ENCODE measurements at places on chromosomes 5 and 9.

GRCh38 chr9:35517552-35518224 is 27.8 kb downstream of the RUSC2 start:
- DNase-seq, result no peak

DNA sequence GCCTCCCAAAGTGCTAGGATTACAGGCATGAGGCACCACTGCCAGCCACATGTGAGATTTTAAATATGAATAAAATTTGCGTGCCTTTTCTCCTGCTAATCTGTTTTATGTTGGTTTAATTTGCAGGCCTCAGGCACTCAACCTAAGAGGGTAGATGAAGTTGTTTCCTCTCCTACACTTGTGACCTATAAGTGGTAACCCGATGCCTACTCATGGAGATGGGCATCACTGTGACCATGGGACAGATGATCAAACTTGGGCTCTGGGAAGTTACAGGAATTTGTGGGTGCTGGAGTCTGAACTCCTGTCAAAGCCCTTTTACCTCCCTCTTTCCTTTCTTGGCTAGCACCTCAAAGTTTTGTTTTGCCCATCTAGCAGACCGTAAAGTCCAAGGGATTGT is 1.1 kb downstream of the SLC28A3 start:
- DNase-seq, result no peak

GRCh38 chr5:66830636-66831035 is 234.4 kb downstream of the MAST4 start:
- DNase-seq, result no peak

DNA sequence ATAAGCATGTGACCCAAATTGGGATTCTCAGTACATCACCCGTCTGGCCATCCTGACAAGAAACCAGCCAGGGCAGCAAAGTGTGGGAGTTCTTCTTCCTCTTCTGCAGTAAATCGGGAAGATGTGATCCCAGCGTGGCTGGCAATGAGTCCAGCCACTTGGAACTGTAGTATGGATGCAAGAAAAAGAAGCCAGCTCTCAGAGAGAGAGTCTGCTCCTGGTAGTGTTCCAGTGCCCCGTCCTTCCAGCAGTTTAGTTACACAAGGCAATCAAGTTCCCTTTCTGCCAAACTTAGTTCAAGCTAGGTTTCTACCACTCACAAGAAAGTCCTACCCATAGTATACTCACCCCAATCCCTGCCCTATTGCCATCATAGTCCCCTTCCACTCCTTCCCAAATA is 65.6 kb downstream of the CDK5RAP2 start:
- DNase-seq, result no peak

DNA sequence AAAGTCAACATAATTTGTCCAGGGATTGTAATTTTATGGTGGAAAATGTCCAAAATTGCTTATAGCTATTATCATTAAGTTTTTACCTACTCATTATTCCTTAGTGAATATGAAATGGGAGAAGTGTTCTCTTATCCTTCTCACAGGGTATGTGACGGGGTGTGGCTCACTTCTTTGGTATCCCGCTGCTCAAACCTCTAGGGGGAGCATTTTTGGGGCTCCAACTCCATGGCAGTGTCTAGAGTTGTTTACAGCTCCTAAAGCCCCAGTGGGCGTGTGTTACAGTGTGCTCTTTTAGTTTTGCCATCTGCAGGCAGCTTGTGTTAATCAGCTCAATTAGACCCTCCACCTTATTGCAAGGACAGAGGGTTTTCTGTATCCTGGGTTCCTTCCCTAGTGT is 89.4 kb downstream of the CDKN2A start:
- no peak for DNase-seq

DNA sequence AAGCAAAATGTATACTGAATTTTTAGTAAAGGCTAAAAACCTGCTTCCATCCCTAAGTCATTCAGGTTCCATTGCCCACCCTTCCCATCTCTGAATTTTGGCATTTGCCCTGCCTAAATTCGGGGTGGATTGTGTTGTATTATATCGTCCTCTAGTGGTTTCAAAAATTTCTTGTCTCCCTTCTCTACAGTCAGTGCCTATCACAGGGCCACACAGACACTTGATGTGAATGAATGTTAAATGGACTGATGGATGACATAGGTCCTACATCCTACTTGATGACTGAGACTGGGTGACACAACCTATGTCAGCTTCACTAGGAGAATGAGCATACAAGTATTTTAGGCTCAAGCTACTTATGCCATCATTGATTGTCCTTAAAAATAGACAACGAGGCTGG is 45.6 kb upstream of the SLC30A5 start:
- no peak for DNase-seq

- DNase-seq, result no peak
Observed at GRCh38 chr5:171666815-171667214, 118.8 kb upstream of the SMIM23 start.

DNA sequence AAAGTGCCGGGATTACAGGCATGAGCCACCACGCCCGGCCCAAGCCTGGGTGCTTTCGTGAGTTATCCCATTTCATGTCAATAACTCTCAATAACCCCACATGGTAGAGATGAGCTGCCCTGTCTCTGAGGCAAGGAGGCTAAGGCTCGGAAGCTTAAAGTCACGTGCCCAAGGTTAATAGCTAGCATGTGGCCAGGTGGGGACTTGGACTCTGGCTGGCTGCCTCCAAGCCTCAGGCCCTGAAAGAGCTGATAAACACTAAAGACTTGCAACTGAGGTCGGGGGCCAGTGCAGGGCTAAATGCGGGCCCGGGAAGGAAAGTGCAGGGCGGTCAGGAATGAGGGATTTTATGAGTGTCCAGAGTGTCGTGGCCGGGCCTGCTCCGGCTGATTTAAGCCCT is 30.9 kb upstream of the BARHL1 start:
- DNase-seq, result no peak

DNA sequence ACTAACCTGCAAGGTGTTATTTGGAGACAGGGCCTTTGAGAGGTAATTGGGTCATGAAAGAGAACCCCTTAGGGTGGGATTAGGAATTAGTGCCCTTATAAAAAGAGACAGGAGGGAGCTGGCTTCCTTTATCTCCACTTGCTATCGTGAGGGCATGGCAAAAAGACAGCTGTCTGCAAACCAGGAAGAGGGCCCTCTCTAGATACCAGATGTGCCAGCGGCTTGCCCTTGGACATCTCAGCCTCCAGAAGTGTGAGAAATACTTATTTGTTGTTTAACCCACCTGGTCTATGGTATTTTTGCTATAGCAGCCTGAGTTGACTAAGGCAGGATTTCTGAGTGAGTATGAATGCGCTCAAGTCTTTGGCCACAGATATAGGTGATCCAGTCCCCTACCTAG is 978 bp upstream of the RGS14 start:
- no peak for DNase-seq

GRCh38 chr5:18264126-18264882 is 630.0 kb downstream of the TAF11L14 start:
- no peak for DNase-seq

GRCh38 chr9:114035221-114035844 is 42.8 kb downstream of the AMBP start:
- no peak for DNase-seq

DNA sequence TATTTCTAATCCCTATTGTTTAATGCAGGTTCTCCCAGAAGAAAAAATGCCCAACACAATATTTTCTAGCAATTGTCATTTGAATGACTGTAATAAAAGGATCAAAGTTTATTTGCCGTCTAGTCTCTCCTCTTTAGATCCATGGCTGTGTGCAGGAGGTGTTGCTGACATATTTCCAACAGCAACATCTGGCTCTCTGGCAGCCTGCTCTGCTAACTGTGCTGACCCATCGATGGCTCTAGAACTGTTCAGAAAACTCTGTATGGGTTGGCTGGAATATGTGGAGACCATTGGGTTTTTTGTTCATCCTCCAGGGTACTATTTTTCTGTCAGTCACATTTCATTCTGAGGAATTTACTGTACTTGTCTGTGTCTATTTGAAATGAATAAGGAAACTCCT is 202.0 kb upstream of the SLC27A6 start:
- DNase-seq, result no peak

GRCh38 chr9:125885405-125886034 is 138.3 kb downstream of the PBX3 start:
- no peak for DNase-seq

DNA sequence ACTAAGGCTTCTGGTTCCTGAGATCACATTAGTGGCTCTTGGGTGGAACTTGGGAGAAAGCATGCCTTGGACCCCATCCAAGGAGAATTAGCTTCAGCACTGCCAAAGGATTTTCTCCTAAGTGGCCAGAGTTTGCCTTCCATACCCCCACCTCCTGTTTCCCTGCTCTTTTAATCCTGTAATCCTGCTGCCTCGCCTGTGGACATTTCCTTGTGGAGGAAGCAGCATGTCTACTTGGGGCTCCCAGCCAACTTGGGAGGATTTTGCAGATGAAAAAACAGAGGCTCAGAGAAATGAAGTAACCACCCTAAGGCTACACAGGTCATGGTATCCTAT is 1.6 kb downstream of the ARSI start:
- DNase-seq, result no peak

- no peak for DNase-seq
Observed at GRCh38 chr5:115166744-115167393, 2.8 kb downstream of the TRIM36 start.

GRCh38 chr9:26811106-26811505 is 81.5 kb downstream of the CAAP1 start:
- DNase-seq, result no peak

GRCh38 chr5:24367216-24367615 is 277.6 kb downstream of the CDH10 start:
- no peak for DNase-seq

GRCh38 chr5:98771382-98772109 is 1.9 kb upstream of the RGMB start:
- DNase-seq, result peak; percentile 50

DNA sequence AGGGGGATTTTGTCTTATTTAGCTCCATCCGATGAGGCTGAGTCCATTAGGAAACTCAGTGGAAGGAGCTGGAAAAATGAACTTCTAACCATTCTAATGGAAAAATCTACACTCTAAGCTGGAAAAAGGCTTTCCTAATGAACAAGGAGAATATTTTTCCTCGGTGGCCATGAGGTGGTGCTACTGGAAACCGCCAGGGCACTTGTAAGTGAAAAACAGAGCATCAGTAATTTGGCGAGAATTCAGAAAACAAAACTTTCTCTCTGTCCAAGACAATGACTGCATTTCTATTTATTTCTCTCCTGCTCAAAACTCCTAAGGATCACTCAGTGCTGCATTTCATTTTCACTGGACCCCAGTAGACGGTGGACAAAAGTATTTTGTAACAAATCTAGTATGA is 237.6 kb downstream of the TENT4A start:
- no peak for DNase-seq

GRCh38 chr9:69905286-69905685 is 84.7 kb downstream of the CFAP95 start:
- DNase-seq, result no peak

- DNase-seq, result no peak
Observed at GRCh38 chr5:119074419-119074818, 3.5 kb downstream of the DMXL1 start.

DNA sequence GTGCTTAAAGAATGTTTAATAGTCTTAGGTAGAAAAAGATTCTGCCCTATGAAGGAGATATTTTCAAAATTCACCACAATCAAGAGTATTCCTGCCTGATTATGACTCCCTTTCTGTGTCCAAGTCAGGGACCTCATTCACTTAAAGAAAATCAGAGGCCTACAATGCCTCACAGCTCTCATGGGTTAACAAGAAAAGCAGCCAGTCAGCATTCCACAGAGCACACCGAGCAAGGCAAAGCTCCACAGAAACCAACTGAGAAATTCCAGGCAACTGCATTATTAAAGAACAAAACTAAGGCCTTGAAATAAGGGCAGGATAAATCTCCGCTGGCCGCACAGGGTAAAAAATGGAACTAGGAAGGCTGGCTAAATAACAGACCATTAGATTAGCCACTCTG is 161.1 kb downstream of the TARS1 start:
- DNase-seq, result no peak

DNA sequence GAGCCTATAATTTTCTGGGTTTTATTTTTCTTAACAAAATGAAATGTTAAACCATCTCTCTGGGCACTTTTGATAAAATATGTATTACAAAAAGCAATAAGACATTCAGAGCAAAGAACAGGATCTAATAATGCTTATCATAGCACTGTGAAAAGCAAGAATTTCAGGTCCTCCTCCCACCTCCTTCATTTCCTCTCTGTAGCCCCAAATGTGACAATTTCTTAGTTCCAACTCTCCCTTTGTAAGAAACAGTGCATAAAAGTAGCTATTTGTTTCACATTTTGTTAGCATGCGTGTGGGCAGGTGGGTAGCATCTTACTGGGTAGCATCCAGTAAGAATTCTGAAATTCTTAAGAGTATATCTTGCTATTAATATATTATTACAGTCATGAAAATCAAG is 130.9 kb upstream of the RASA1 start:
- no peak for DNase-seq

DNA sequence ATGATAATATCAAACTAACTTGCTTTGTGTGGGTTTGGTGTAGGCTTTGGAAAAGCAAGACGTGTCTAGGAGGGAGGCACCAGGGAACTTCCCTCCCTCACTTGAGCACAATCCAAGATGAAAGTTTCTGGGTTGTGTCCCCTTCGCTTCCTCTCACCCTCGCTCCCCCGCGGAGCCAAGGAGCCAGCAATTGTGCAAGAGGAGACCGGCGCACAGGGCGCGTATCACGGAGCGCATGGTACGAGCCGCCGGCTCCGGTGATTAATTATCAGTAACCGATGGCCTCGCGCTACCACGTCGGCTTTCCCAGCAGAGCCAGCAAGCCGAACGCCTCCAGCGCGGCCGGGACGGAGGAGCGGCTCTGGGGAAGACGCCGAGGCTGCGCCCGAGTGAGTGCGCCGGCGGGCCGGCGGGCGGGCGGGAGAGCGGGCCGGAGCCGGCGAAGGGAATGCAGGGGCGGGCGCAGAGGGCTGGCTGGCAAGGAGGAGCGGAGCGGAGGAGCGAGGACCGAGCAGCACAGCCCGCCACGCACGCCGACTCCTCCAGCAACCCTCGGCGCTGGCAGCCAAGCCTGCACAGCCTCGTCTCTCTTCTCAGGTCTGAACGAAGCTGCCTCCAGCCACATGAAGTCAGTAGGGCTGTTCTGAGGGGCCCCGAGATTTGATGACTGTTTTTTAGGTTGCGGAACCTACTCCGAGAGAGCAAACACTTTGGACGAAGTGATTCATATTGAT is 143.6 kb downstream of the BNC2 start:
- no peak for DNase-seq

GRCh38 chr5:144684899-144685298 is 514.2 kb downstream of the KCTD16 start:
- DNase-seq, result no peak

GRCh38 chr9:136199391-136200288 is 5.3 kb downstream of the LHX3 start:
- no peak for DNase-seq
